ENCODE measurements at places on chromosomes 2 and 18.

DNA sequence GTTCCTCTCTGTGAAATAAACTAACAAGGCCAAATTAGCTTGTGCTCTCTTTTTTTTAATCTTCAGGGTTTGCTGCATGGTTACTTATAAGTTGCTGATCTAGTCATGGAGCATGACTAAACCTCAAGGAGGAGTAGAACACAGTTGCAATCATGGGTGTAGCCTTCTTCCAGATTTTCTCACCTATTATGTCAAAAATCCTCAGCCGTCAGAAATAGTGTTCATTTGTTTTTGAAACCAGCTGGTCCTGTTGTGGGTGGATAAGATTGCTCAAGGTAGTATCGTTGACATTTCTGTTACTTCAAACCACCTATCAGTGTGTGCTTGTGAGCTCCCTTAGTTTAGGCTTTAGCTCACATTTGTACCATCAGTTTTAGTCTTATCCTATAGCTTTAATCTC, 11.2 kb downstream of the RELCH start:
- DNase-seq: peak; percentile 2

DNA sequence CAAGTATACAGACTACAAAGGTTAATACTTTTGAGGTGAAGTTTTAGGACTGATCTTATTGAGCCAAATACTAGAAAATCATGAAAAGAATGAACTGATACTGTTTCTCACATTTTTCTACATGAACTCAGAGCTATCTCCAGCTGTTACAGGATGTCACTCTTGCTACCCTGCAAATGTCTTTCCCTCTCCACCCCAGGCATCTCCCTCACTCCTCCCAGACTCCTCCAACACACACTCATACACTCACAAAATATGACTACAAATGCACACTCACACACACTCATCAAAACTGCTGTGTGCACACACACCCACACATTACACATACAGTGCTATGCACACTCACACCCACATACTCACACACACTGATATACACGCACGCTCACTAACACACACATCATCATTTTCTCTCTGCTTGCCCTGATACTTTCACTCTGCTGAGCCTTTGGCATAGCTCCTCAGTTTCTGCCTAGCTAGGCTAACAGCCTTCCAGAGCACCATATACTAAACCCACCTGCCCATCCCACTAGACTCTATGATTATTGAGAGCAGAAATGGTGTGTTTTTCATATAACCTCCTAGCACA, 273.3 kb downstream of the CD226 start:
- DNase-seq: no peak

- DNase-seq: peak; percentile 62
These were observed 154.3 kb downstream of the RNF152 start for GRCh38 chr18:61738488-61738887.

- no peak for DNase-seq
These were observed 1038.6 kb upstream of the SLC39A10 start for GRCh38 chr2:194618432-194618831.

- peak; percentile 29 for DNase-seq
These were observed 1.1 kb downstream of the SERPINB2 start for GRCh38 chr18:63888470-63889190.

- DNase-seq: peak; percentile 76
These were observed 76.3 kb downstream of the COLEC12 start for GRCh38 chr18:424071-424661.

DNA sequence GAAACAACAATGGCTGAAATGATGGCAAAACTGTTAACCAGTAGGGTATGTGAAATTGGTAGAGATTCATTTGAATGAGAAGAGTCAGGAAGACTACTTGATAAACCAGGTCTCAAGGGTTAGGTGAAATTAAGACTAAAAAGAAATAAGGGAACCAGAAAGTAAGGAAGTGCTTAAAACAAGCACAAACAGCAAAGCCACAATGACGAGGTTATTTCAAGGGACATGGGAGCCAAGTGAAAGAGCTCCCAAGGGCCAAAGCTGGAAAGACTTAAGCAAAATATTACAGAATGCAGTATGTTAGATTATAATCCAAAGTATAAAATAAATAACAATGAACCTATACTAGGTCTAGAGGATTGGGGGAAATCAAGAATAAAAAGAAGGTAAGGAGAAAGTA, 19.3 kb upstream of the CD302 start:
- DNase-seq: no peak

GRCh38 chr2:217785544-217786045, 217.2 kb downstream of the TNS1 start:
- peak; percentile 58 for DNase-seq

GRCh38 chr2:215740071-215740470, 273.3 kb downstream of the MREG start:
- DNase-seq: no peak

DNA sequence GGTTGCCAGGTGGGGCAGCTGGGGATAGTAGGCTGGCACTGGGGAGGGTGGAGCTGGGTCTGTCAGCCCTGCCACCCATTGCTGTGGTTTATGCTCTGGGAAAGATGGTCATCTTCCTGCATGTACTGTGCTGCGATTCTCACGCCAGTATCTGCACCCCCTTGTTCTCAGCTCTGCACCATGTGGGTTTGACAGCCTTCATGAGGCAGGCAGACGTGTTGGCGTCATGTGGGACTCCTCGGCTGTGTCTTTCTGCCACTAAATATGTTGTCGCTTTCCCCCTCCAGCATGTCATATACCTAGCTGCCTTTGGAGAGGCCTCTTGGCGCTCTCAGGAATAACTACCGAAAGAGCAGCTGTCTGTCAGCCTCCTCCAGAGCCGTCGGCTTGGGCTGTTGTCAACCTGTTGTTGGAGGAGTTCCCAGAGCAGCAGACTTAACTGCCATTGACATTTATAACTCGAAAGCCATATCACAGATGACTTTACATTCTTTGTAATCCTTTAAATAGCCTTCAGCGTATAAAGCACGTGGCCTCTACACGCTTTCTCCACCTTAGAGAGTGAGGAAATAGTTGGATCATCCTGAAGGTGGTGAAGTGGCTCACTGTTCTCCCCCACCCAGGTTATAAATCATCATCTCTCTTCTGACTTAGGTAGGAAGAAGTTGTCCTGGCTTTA, 80.4 kb upstream of the MGAT5 start:
- no peak for DNase-seq

GRCh38 chr18:44453505-44453904, 227.2 kb upstream of the SETBP1 start:
- DNase-seq: peak; percentile 6

DNA sequence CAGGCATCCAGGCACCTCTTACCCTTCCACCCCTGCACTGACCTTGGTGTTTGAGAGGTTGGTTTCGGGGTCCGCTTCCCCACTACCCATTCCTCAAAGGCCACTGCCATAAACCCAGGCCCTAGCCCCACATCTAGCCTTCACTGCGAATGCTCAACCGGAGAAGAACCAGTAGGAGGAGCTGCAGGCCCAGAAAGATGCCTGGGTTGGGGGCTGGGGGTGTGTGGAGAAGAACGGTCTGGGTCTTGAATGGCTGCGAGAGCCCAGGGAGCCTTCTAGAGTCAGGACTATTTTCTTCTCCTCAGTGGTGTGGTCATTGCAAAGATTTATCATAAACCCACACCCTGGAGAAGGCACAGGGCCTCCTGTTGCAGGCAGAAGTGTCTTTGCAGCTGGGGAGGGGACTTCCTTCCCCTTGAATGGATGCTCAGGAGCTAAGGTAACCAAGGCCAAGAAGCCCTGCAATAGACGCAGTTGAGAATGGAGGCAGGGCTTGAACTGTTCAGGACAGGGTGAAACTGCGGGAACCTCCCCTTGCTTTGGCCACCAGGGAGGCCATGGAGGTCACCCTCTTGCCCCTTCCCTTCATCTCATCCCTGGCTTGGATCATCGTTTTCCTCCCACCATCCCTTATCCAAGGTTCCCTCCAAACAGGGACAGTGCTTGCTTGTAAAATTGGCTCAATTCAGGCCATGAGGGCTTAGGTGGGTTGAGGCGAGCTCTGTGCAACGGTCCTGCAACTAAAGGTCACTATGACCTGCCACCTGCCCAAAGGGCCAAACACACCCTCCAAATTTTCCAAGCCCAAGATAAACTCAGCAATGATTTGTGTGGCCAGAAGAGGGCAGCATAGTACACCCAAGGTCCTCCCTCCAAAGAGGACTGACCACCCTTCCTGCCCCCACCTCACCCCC, 20.9 kb downstream of the THNSL2 start:
- peak; percentile 35 for DNase-seq
